ENCODE measurements at places on chromosomes 5 and 9.

GRCh38 chr9:79477955-79478771, 93.6 kb upstream of the TLE4 start:
- no peak overlapping the region for H3K4me3 ChIP-seq
- no peak for DNase-seq
- no peaks in the 10 kb centered on the region for H3K36me3 ChIP-seq
- peaks cover 11% of the 10 kb centered on the region for H3K4me1 ChIP-seq
- H3K27me3 ChIP-seq, result no peaks in the 10 kb centered on the region
- no peak overlapping the region for H3K27ac ChIP-seq

GRCh38 chr5:155394727-155395126, 381.2 kb downstream of the KIF4B start:
- DNase-seq, result no peak
- H3K27me3 ChIP-seq, result peaks cover 36% of the 10 kb centered on the region
- H3K36me3 ChIP-seq, result no peaks in the 10 kb centered on the region
- H3K4me3 ChIP-seq, result no peak overlapping the region
- no peak overlapping the region for H3K27ac ChIP-seq

- H3K27ac ChIP-seq, result no peak overlapping the region
- peaks cover 4% of the 10 kb centered on the region for H3K27me3 ChIP-seq
- no peaks in the 10 kb centered on the region for H3K36me3 ChIP-seq
- DNase-seq, result no peak
These were observed 26.7 kb downstream of the MARCHF11 start for GRCh38 chr5:16152601-16153568.

DNA sequence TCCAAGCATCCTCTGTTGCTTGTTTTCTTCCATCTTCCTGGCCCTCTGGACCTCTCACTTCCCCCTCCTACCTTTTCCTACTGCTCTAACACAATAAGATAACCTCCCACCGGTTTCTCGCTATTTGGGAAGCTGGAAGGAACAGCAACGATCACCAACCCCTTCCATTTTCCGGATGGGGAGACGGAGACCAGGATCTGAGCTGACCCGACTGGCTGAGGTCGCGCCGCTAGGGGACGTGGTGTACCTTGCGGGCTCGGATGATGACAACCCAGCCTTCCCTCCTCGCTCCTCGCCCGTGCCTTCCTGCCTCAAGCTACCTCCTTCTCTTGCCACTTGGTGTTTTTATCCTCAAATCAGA, 1.9 kb downstream of the LPAR1 start:
- peaks cover 1% of the 10 kb centered on the region for H3K27me3 ChIP-seq
- H3K4me1 ChIP-seq, result peaks cover 58% of the 10 kb centered on the region
- H3K27ac ChIP-seq, result peak overlapping the region; percentile 74
- peak overlapping the region; percentile 80 for H3K4me3 ChIP-seq
- DNase-seq, result peak; percentile 29

GRCh38 chr5:166637295-166637694, 1654.2 kb upstream of the WWC1 start:
- peaks cover 34% of the 10 kb centered on the region for H3K4me1 ChIP-seq
- no peak overlapping the region for H3K27ac ChIP-seq
- DNase-seq, result no peak
- no peaks in the 10 kb centered on the region for H3K36me3 ChIP-seq
- H3K27me3 ChIP-seq, result no peaks in the 10 kb centered on the region
- no peak overlapping the region for H3K4me3 ChIP-seq

DNA sequence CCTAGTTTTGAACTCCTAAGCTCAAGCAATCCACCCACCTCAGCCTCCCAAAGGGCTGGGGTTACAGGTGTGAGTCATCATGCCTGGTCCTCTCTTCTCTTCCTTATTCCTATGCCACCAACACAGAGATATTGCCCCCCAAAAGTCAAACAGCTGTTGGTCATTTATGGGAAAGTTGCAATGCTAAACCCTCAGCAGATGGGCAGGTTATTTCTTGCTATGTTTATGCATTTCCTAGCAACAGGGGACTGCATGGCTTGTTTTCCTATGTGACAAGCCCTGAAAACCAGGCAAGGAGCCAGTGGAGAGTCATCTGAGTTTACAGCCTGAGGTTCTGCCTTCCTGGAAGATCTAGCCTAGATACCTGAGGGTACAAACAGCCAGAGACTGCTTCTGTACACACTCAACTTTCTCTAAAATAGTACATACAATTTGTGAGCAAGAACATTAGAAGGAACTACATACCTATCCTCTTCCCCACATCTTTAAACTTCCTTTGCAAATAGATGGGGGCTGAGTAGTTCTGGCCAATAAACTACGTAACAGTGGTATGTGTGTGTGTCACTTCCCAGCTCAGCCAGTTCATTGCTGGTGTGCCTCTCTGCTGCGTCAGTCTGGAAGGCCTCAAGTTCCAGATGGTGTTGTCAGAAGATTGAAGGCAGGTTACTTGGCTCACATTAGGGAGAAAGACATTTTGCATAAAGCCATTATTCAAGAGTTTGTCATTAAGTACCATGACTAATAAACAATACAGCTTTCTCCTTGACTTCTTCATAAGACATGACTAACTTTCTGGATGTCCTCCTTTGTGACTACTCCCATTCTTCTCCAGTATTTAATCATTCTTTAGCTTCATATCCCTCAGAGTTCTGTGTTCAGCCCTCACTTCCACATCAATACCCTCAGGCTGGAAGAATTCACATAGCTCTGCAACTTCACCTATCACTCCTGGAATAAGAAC, 65.3 kb downstream of the CSNK1A1 start:
- H3K27ac ChIP-seq, result peak overlapping the region; percentile 91
- peak; percentile 52 for DNase-seq
- H3K36me3 ChIP-seq, result no peaks in the 10 kb centered on the region
- no peak overlapping the region for H3K4me3 ChIP-seq

GRCh38 chr9:16407617-16408016, 462.9 kb downstream of the BNC2 start:
- peaks cover 2% of the 10 kb centered on the region for H3K27me3 ChIP-seq
- no peak for DNase-seq
- H3K4me1 ChIP-seq, result peaks cover 28% of the 10 kb centered on the region
- peaks cover 5% of the 10 kb centered on the region for H3K36me3 ChIP-seq

DNA sequence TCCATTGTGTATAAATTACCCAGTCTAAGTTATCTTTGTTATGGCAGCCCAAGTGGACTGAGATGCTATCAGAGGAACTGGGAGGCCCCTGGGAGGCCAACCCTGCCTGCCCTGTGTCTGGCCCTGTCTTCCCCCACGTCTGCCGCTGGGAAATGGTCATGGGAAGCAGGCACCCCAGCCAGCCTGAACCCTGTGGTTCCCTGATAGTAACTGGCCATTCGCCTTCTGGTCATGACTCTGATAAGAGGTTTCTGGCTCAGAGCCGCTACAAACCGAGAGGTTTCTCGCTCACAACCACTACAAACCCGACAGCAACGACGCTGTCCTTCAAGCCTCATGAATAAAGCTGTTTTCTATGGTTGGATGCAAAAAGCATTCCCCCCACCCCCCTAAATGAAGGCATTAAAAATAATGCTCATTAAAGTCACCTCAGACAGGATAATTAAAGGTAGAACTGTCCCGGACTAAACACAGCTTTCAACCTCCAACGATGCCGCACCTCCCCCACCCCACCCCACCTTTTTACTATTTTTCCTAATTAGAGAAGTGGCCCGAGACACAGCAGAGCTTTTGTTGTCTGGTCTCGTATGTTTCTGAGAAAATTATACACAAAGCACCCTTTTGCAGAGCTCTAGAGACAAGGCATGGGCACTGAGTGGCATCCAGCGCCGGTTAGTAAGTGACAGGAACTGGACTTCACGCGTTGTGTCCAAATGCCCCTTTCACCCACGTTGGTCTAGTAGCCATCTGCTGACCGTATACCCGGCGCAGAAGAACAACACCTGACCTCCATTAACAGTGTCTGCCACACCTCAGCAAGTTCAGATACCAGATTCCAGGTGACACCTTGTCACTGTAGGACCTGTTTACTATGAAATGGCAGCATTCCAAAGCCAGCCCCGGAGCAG, 140.8 kb downstream of the COL23A1 start:
- H3K4me1 ChIP-seq, result peaks cover 25% of the 10 kb centered on the region
- H3K36me3 ChIP-seq, result no peaks in the 10 kb centered on the region
- no peak for DNase-seq
- peak overlapping the region; percentile 47 for H3K27ac ChIP-seq
- H3K4me3 ChIP-seq, result no peak overlapping the region

DNA sequence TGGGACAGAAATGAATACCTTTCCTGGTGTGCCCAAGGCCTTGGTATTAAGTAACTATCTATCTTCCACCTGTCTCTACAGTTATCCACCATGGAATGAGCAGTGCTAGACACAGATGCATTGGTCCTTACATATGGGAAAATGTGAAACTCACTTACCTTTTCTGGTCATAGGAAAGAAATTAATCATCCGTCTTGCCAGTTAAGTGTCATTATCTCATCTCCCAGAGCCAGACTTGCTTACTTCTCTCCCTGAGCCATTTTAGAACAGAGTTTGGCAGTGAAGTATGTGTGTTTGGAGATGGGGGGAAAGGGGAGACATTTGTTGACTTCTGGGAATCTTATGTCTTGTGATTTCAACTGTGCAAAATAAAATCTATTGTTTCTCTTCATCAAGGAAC, 1211.0 kb upstream of the CDH6 start:
- no peak overlapping the region for H3K4me3 ChIP-seq
- no peaks in the 10 kb centered on the region for H3K4me1 ChIP-seq
- no peak overlapping the region for H3K27ac ChIP-seq
- peaks cover 1% of the 10 kb centered on the region for H3K27me3 ChIP-seq

DNA sequence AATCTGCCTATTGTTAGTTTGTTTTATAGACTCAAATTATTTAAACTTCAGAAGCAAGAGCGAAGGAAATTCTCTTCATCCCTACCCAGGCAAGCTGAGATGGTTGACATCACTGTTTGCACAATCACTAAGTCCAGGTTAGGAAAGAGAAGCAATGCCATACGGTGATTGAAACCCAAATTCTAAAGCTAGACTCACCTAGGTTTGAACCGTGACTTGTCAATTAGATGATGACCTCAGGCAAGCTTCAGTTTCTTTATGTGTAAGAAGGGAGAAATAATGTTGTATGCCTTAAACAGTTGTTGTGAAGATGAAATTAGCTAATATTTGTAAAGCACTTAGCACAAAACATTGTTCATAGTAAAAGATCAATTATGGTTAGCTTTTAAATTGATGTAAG, 96.5 kb upstream of the ANKRD55 start:
- H3K27ac ChIP-seq, result peak overlapping the region; percentile 91
- no peaks in the 10 kb centered on the region for H3K27me3 ChIP-seq
- H3K4me1 ChIP-seq, result peaks cover 54% of the 10 kb centered on the region
- H3K4me3 ChIP-seq, result no peak overlapping the region
- H3K36me3 ChIP-seq, result peaks cover 7% of the 10 kb centered on the region

DNA sequence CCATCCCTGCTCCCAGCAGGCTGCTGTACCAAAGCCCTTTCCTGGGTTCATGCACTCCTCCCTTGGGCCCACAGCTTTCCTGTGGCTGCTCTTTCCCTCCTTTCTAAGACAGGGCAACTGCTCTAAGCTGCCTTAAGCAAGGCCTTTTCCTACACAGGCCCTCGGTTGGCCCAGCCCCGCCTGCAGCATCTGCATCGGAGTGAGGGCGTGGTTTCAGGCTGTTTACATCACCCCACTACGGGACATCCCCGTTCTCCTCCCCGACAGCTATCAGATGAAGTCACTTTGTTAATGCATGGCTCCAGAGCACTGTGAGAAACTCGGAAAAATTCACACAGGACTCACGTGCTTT, 3.4 kb downstream of the DPH7 start:
- no peak overlapping the region for H3K27ac ChIP-seq
- no peaks in the 10 kb centered on the region for H3K27me3 ChIP-seq
- H3K4me3 ChIP-seq, result no peak overlapping the region
- no peak for DNase-seq
- peaks cover 19% of the 10 kb centered on the region for H3K4me1 ChIP-seq

DNA sequence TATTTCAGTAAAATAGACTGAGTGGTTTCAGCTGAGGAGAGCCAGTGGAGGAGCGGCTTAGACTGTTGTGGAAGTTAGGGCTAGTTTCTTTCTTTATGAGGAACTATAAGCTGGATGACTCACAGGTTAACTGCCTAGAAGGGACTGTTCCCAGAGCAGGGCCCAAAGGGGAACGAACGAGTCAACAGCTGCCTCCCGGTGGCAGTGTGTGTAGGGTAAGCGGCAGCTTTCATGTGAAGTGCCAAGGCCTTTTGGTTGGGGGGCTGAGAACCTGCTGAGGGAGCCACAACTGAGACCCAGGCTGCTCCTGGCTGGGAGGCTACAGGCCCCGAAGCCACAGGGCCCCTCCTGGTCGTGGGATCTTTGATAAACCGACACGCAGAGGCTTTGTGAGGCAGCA, 7.0 kb downstream of the SQSTM1 start:
- peaks cover 7% of the 10 kb centered on the region for H3K4me1 ChIP-seq
- H3K27me3 ChIP-seq, result no peaks in the 10 kb centered on the region
- no peak overlapping the region for H3K27ac ChIP-seq
- no peak overlapping the region for H3K4me3 ChIP-seq
- no peak for DNase-seq

DNA sequence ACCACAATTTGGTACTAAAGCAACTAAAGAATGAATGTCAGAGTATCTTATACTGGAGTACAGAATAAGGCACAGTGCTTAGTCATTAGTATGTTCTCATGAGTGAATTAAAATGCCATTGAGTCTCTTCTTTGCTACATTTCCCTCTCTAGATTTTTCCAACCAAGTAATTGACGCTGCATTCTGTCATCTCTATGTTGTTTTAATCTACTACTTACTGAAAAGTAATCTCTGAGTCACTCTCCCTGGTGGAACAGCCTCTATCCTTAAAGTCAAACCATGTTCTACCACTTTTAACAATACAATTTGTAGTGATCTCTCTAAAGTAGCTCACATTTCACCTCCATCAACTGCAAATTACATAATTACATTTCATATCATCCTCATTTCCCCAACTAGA, 495.1 kb downstream of the CDH18 start:
- H3K36me3 ChIP-seq, result no peaks in the 10 kb centered on the region
- no peak overlapping the region for H3K4me3 ChIP-seq
- H3K27ac ChIP-seq, result no peak overlapping the region
- no peaks in the 10 kb centered on the region for H3K27me3 ChIP-seq
- H3K4me1 ChIP-seq, result no peaks in the 10 kb centered on the region

DNA sequence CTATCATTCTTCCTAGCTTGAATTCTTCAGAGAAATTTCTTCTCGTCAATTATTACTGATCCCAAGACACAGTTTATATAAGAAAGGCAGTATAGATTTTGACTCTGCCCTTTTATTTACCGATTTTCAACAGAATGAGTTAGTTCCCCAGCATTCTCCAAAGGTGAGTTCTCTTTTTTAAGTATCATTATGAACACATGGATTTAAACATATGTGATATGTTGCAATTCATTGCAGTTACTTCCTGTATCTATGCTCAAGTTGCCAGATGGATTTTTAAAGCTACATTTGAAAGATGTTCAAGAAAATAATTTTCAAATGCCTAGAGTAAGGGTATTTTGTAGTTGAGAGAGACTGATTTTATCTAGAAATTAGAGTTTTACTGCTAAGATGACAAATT, 8.4 kb downstream of the WDR41 start:
- no peak for DNase-seq
- H3K27ac ChIP-seq, result no peak overlapping the region
- no peaks in the 10 kb centered on the region for H3K4me1 ChIP-seq
- peaks cover 40% of the 10 kb centered on the region for H3K36me3 ChIP-seq
- no peak overlapping the region for H3K4me3 ChIP-seq

GRCh38 chr9:128882677-128883603, 1.0 kb downstream of the LRRC8A start:
- H3K4me1 ChIP-seq, result peaks cover 14% of the 10 kb centered on the region
- H3K36me3 ChIP-seq, result peaks cover 5% of the 10 kb centered on the region
- no peaks in the 10 kb centered on the region for H3K27me3 ChIP-seq
- H3K27ac ChIP-seq, result peak overlapping the region; percentile 98
- H3K4me3 ChIP-seq, result peak overlapping the region; percentile 98
- DNase-seq, result no peak

- no peaks in the 10 kb centered on the region for H3K36me3 ChIP-seq
- H3K27ac ChIP-seq, result no peak overlapping the region
- H3K4me3 ChIP-seq, result no peak overlapping the region
- DNase-seq, result no peak
These were observed 20.1 kb upstream of the IFNB1 start for GRCh38 chr9:21097817-21098216.
